ENCODE measurements at places on chromosomes 6 and 20. TPM values are rescaled to one million over a fixed set of nuclear protein-coding genes. Genes with fewer than 3 reads are reported as not detected.

Gene PRSS16
- polyA plus RNA-seq: 0.23 TPM

Gene LST1
- polyA plus RNA-seq: 5.0 TPM

Gene IL17F
- polyA plus RNA-seq: 0.36 TPM

Gene TFAP2C
- 0.87 TPM for polyA plus RNA-seq

Gene CTAGE9
- polyA plus RNA-seq: not detected

Gene RAD21L1
- polyA plus RNA-seq: not detected

Gene IPCEF1
- polyA plus RNA-seq: 8.9 TPM

Gene HAO1
- polyA plus RNA-seq: 0.09 TPM

Gene PLA2G7
- polyA plus RNA-seq: 2.7 TPM

Gene OR12D2
- polyA plus RNA-seq: not detected

Data from renal pelvis (tissue), 12 donors.